ENCODE measurements at places on chromosomes 1 and 21.
A peak's percentile ranks its signal among the peaks of the same experiment; 100 is the strongest.

GRCh38 chr1:27940297-27940696 is 5.5 kb downstream of the SMPDL3B start:
- DNase-seq: peak; percentile 17

DNA sequence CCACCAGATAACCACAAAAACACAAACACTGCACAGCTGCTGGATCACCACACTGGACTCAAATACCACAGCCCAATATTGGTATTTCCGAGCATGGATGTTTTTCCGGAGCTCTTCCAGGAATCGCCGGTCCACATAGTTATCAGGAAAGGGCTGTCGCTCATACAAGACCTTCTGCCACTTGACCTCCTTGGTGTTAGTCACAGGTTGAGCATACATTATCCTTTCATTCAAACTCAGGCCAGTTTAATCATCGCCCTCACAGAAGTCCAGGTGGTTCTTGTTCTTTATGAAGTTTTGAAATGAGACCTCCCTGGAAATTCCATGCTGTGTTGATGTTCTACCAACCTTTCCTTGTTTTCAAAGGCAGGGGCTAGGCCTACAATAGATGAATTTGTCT is 1.5 kb downstream of the PIGC start:
- DNase-seq: no peak

DNA sequence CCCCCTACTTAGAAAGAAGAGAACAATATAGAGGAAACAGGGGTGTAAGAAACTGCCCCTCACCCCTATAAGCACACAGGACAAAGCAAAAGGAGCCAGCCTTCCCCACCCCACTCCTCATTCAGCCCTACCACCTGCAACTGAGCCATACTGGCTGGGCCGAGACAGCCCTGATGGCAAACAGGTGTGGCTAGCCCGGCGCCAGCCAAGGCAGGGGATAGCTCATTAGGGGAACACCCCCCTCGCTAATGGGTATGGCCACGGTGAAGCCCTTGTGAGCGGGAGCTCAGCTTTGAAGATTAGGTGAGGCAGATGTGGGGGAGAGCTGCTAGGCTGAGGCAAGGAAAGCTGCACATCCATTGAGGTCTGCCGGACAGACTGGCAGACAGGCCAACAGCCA is 65.5 kb downstream of the ERI3 start:
- no peak for DNase-seq

- no peak for DNase-seq
Observed at GRCh38 chr21:18000981-18001686, 182.0 kb upstream of the C21orf91 start.

DNA sequence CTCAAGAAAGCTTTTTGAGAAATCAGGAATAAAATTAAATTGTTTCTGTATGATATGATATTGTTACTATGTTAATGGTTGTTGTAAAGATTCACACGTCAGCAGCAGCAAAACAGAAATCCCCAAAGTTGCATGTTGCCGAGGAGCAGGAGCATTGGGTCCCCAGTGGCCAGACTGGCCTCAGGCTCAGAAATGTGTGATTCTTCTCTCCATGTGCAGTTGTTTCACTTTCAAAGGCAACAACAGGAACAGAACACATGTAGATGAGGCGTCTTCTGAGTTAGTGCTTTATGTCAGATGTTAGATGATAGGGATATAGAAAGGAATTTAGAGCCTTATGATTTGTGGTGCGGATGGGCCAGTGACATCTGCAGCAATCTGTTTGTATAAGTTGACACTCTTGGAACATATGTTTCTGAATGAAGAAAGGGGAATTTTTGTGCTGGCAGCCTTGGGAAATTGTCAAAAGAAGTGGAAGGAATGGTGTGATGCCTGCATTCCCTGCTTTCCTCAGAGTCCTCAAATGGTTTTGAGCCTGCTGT is 2.1 kb upstream of the TTLL7 start:
- DNase-seq: peak; percentile 14

DNA sequence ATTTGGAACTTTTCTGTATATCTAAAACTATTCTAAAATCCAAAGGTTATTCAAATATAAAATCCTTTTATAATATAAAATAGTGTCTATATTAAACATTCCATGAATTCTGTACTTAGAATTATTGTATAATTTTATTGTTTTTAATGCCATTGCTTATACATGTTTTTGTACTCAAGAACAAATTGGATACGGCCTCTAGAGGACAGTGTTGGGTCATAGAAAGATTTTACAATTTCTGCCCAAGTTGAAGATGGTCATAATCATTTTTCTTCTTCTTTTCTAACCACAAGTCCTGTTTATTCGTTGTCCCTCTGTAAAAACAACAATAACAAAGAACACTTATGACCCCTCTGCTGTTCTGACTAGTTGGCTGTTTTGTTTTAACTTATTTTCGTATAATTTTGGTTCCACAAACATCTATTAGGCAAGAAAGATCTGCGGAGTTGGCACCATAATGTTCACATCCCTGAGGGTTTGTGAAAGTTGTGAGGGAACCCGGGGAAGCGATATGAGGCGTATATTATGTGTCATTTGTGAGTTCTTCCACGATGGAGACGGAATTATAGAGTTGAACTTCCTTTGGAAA is 75.7 kb upstream of the KIF26B start:
- peak; percentile 55 for DNase-seq

DNA sequence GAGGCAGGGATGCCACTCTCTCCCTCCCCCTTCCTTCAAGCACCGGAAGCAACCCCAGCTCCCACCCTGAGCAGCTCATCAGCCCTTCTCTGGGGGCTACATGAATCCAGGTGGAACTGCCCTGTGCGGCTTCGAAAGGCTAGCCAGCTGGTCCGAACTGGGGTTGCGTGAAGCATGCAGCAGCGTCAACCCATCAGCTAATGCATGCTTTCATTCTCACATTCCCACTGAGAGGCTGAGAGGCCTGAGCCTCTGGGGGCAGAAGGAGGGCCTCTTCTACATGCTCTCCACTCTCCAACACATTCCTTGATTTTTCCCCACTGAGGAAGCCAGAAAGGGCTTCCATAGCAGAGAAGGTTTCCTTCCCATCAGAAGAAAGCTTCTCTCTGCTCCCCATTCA is 5.6 kb downstream of the RXRG start:
- DNase-seq: no peak

- DNase-seq: no peak
Observed at GRCh38 chr1:7077136-7077535, 291.9 kb downstream of the CAMTA1 start.

DNA sequence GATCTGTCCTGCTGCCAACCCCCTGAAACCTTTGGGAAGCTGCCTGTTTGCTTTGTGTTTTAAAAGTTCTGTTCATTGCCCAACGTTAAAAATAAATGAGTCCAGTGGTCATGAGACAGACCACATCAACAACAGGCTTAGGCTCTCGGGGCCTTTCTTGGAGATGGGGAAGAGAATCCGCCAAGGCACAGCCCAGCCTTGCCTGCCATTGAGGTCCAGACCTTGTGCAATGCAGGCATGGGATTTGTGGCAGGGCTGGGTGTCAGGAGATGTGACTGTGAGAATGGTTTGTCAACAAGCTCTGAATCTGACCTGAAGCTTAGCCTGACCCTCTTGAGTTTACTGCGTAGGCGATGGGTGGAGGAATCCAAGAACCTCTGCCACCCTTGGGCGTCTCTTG is 4.2 kb downstream of the SPSB1 start:
- DNase-seq: no peak

GRCh38 chr1:66282343-66282852 is 251.6 kb upstream of the SGIP1 start:
- DNase-seq: peak; percentile 75

GRCh38 chr1:8873506-8874229 is 4.8 kb downstream of the ENO1 start:
- DNase-seq: peak; percentile 98

DNA sequence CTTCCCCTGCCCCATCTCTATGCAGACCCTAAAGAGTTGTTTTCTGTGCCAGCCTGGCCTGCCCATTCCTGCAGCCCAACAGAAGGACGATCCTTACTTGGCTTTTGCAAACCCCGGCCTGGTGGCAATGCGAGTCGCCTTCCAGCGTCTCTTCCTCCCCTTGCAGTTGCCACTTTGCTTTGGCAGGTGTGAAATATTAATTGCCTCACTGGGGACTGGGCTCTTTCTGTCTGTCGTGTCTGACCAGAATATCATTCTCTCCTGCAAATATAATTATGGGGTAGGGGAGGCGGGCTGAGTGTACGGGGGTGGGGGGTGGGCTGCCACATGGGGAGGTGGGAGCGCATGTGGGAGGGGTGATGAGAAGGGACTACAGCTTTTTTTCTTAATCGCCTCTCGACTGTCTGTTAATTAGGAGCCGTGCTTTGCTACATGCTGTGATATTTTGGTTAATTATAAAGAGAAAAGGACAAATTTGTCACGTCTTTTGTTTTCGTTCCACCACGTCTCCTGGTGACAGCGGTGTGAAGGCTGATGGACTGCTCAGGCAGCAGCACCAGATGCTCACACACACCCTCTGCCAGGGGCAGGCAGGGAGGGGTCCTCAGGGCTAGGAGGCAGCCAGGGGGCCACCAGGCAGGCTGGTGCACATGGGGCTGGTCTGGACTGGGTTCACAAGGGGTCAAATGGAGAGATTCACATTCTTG is 80.1 kb upstream of the CD34 start:
- DNase-seq: no peak

DNA sequence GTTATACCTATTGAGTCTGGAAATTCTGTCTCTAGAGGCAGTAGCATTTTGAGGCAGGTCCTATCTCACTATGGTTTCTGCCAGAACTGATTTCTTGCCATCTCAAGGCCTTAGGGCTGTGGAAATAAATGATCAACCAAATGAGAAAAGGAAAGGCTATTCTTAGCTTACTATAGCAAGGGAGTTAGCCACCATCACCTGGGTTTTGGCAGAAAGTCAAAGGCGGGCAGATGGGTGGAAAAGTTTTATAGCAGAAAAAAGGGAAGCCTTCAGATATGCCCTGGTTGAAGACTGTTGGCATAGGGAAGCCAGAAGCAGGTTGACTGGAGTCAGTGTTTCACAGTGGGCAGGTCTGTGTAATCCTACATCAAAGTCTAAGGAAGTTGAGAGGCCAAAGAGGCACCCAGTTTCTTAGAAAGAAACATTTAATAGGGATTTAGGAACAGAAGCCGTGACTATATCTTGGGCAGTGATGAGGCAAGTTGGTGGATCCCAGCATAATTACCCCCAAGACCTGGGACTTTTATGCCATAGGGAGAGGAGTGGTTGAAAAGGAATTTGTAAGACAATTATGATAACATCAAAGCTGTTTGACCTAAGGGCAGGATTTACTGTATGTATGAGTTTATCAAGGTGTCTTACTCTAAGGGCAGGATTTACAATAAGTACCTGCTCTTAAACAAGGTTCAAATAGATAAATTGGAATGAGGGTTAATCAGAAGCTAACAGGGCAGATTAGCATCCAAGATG is 29.7 kb downstream of the CTH start:
- no peak for DNase-seq

GRCh38 chr1:23793018-23793781 is 2.3 kb downstream of the LYPLA2 start:
- no peak for DNase-seq

DNA sequence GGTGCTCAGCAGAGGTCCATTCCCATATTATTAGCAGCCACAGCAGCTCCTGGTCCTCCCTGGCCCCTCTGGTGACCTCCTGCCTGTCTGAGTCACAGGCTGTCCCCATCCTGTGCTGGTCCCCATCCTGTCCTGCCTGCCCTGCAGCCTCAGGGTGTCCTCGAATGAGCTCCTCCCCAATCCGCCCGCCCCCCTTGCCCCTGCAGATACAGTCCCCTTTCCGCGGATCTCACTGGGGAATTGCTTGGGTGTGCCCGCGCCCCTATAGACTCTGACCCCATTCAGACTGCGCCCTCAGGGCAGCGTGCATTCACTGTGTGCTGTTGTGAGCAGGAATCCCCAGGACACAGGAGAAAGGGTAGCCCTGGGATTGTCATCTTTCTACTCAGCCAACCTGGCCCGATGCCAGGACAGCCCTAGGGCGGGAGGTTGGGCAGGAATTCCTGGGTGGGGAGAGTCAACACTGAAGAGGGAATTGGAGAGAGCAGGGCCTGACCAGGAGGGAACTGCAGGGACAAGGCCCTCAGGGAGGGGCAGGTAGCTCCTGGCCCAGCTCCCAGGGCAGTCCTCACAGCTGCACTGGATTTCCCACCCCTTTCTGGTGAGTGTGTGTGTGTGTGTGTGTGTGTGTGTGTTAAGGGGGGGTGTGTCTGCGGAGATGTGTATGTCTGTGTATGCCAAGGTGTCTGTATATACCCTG is 1.1 kb upstream of the GUCA2A start:
- DNase-seq: peak; percentile 53

- DNase-seq: no peak
Observed at GRCh38 chr1:167694691-167695090, 27.1 kb upstream of the MPZL1 start.

DNA sequence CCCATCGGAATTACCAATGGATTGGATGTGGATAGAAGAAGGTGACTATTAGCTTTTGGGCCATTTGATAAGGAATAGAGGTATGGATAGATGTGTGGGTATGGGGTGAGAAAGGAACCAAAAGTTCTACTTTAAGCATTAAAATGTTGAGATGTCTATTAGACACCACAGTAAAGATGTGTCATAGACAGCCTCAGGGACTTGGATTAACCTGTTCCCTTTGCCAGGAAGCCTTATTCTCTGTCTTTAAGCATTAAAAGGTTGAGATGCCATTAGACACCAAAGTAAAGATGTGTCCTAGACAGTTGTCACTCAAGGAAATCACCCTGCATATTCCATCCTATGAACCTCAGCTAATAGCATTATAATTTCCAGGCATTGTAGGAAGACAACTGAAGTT is 11.0 kb upstream of the DENND1B start:
- DNase-seq: no peak

DNA sequence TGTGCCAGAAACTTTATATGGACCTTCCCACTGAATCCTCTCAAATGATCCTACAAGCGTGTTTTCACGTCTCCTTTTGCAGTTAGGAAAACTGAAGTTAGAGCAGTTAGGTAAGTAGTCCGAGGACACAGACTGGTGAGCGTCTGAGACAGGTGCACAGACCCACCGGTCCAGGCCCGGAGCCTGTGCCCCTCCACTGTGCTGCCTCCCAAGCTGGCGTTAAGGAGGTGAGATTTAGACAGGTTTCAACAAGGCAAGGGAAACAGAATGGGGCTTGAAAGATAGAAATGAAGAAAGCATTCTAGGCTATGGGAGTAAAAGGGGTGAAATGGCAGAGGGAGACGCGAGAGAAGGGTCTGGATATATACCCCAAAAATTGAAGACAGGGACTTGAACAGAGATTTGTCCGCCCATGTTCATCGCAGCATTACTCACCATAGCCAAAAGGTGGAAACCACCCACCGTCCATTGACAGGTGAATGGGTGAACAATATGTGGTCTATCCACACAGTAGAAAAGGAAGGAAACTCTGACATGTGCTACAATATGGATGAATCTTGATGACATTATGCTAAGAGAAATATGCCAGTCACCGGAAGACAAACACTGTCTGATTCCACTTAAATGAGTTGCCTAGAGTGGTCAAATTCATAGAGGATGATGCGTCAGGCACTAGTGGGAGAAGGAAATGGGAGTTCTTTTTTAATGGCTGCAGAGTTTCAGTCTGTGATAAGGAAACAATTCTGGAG is 15.7 kb upstream of the PKP1 start:
- peak; percentile 85 for DNase-seq
